ENCODE measurements at places on chromosomes 6 and 20.

DNA sequence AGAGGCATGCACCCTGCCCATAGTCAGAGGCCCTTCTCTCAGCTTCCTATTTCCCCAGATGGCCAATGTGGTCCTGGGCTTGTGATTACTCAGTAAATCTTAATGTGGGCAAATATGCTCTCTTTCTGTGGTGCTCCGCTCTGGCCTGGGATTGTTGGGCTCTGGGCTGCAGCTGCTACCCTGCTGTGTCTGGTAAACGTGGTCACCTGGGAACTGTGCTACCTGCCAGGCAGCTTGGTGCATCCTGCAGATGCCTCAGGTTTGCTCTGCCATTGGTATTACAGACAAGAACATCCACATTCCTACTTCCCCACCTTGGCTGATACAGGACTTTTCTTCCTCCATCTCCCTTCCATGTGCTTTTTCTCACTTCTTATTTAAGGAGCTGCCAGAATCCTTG is 611.5 kb upstream of the IMPG1 start:
- no peak for DNase-seq

- DNase-seq = no peak
Measured at GRCh38 chr6:11179419-11180202, 52.9 kb downstream of the NEDD9 start.

DNA sequence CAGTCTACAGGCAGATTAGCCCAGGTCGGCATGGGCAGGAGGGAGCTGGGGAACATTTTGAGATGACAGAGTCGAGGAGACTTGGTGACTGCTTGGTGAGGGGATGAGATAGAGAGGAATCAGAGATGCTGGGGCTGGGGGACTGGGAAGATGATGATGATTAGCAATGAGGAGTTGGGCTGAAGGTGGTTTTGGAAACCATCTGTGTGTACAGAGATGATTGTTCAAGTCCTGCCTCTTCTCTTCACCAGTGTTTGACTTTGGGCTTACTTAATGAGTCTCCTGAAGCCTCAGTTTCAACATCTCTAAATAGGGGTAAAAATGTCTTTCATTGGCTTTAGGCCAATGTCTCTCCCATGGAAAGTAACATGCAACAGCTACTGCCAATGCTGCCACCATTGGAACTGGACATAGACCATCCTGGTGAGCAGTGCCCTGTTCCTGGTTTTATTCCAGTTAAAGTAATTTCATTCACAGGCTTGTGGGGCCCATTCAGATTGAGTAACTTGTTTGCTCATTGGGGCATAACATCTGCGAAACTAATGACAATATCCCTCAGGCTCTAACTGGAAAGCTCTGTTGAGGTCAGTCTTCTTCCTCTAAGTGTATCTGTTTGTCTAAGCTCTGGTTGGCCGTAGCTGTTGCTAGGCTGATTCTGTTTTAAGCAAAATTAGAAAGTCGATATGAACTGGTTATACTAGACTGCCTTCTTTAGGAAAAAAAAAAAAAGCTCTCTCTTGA is 99.1 kb downstream of the ARMC2 start:
- no peak for DNase-seq

- DNase-seq = no peak
Measured at GRCh38 chr6:52946306-52946705, 36.8 kb upstream of the GSTA3 start.

- no peak for DNase-seq
Measured at GRCh38 chr6:161368514-161368913, 94.7 kb upstream of the AGPAT4 start.

GRCh38 chr20:3612795-3613572 is 50.2 kb downstream of the GFRA4 start:
- no peak for DNase-seq

- no peak for DNase-seq
Measured at GRCh38 chr6:48222241-48222640, 111.2 kb upstream of the PTCHD4 start.

DNA sequence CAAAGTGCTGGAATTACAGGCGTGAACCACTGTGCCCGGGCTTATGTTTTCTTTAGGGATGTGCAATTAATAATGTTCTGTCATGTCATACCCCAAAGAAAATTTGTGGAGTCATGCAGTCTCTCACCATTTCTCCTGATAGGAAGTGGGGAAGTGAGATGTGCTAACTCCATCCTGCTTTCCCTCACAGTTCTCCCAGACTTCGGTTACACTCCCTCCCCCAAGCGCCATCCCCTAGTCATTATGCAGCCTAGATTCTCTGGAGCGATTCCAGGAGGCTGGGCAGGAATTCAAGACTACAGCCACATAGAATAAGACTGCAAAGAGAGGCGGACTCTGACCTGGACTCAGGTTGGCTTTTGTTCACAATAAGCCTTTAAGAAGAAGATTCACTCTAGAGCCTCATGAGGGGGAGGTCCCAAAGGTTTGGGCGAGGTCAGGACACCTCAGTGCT is 271.4 kb downstream of the ALDH8A1 start:
- no peak for DNase-seq

DNA sequence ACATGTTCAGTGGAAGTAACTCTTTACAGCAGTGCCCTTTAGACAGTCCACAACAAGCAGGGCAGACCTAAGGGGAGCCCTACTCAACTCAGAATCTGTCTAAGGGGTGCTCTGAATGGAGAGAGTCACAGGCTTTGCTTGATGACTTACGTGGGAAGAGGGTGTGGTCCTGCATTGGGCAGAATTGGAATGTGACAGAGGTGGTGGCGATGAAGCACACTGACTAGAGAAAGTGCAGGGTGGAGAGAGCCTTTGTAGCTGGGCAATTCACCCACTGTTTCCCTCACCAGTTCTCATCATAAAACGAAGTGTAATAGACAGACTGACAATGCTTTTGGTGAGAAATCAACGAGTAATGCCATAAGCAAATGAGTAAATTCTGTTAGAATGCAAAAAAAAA is 11.2 kb downstream of the TP53INP2 start:
- DNase-seq = no peak

DNA sequence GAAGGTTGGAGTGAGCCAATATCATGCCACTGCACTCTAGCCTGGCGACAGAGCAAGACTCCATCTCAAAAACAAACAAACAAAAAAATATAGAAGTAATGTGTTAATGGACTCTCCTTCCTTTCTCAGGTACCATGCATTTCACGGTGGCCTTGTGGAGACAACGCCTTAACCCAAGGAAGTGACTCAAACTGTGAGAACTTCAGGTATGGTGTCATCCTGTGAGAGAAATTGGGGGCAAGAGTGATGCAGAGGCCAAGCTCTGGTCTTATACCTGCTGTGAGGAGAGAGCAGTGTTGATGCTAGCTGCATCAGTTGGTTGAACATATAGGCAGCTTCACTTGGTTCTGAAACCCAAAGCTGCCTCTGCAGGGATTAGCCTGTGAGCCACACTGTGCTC is 6.2 kb downstream of the ITCH start:
- DNase-seq = no peak

DNA sequence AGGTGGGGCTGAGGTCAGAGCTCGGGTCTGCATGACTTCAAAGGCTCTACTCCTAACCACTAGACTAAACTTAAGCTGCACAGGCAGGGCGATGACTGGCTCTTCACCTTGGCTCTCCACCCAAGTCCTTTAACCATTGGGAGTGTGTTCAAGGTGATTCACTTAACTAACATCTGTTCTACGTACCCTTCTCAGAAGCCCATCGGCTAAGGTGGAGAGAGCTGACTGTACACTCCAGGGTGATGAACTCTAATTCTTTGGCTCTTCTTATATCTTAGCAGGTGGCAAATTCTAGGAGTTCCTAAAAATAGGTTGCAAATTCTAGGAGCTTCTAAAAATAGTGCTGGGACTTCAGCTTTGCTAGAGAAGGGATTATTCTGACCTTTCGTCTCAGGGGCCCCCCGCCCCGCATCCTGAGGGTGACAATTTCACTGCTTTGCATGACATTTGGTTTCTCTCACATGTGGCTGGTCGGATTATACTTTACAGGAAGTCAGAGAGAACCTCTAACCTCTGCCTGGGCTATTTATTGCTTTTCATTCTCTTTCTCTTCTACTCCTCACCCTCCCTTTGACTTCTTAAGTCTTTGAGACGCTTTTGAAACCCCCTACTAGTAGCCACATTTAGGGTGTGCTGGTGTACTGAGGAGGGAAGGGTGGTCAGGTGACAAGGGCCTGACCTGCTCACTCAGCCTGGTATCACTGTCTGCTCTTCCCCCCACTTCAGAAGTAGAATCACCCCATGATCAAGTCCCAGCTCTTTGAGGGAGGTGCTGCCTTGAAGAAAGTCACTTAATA is 55.5 kb downstream of the PRDM1 start:
- DNase-seq = no peak

DNA sequence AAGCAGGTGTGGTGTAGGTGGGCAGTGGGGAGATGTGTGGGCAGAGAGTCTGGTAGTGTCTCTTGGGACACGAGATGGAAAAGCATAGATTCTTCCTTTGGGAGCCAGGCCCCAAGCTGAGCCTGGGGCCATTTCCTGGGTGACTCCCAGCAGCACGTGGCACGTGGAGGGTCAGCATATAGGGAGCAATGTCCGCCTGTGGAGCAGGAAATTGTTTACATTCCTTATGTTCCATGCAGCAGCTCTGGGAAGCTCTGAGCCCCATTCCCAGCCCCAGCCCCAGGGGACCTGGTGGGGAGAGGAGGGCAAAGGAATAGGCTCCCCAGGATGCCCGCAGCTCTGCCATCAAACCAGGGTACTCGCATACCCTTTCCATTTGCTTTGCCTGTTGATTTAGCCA is 57.6 kb downstream of the DAAM2 start:
- DNase-seq = peak; percentile 31

- DNase-seq = no peak
Measured at GRCh38 chr6:129497481-129498441, 212.2 kb downstream of the ARHGAP18 start.

GRCh38 chr6:3607599-3607998 is 143.9 kb downstream of the PXDC1 start:
- no peak for DNase-seq

- DNase-seq = no peak
Measured at GRCh38 chr6:87244380-87244779, 78.0 kb upstream of the SMIM8 start.

DNA sequence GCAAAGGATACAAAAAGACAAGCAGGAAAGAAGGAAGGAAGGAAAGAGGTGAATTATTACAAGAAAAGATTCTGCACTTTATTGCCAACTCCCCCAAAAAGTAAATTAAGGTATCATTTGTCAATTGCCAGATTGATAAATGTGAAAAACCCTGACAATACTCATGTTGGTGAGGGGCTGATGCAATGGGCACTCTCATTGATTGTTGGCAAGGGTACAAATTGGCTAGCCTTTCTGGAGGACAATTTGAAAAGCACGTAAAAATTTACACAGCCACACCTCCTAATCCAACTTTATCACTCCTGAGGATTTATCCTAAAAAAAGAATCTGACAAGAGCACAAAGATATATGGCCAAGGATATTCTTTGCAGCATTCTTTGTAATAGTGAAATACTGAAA is 47.7 kb downstream of the SCML4 start:
- no peak for DNase-seq

GRCh38 chr6:137705160-137706082 is 161.6 kb upstream of the TNFAIP3 start:
- DNase-seq = peak; percentile 66

- no peak for DNase-seq
Measured at GRCh38 chr6:15773806-15774410, 111.1 kb upstream of the DTNBP1 start.

- DNase-seq = no peak
Measured at GRCh38 chr6:131470534-131470933, 102.5 kb upstream of the ARG1 start.

- peak; percentile 91 for DNase-seq
Measured at GRCh38 chr6:144528743-144529425, 243.7 kb downstream of the UTRN start.

DNA sequence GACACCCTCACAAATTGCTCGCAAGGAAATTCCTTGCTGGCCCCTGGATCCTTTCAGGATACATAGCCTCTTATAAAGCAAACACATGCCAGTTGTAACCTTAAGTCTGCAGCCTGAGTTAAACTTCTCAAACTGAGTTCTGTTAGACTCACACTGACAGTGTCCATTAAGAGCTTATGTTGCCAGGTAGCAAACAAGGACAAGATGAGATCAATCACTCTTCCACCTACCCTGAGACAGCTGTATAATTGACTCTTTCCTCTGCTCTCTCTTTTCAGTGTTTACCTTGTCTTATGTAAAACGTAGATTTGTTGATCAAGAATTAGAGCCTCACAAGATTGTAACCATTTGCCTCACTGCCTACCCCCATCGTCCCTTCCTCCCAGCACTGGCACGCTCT is 359.8 kb downstream of the EPM2A start:
- DNase-seq = peak; percentile 19

DNA sequence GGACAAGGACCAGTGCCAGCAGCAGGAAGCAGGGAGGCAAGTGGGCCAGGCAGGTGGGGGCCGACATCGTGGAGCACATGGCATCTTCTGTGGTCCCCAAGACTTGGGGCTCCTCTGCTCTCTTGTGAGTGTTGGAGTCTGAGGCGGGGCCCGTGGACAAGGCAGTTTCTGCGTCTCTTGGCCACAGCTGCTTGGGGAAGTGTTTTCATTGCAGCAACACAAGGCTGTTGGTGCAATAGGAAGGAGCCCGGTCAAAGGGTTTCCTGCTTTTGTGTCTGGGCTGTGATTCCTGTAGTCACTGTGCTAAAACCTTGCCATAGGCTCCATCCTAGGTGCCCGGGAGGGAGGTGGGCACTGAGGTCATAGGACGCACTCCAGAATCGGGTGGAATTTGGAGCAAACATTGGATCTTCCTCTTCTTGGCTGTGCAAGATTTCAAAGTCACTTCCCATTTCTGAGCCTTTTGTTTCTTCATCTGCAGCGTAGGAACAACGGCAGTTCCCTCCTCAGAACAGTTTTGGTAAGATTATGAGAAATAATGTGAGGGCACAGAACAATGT is at the start of gene SIRPB2:
SIRPB2 (minus strand) TSS at position 140 of the 560 bp plus-strand sequence; CDS start at position 79, 61 bp downstream.
- DNase-seq = no peak

- DNase-seq = no peak
Measured at GRCh38 chr6:108921547-108922361, 73.5 kb downstream of the ARMC2 start.

DNA sequence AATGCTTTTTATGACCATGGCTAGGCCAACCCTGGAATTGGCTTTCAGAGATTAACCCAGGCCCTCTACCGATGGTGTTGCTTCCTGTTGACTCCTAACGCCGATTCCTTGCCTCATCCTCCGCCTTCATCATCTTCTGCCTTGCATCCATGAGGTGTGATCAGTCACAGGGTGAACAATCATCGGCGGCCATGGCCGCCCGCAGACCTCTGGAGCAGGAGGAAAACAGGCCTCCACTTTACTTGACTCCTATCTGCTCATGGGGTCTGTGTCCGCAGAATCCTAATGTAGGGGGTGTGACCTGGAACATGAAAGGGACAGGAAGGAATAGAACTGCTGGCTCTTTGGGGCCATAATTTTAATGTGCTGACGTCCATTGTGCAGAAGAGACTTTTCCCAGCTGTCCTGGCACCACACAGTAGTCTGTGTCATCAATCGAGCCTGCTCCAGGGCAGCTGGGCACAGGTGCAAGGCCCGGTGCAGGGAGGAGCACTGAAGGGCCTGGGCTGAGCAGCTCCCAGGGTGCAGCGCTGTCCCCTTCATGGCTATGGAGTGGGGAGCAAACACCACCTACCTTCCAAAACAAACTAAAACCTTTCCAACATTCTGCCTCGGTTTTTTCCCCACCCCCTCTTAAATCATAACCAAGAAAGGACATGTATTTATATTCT is 8.0 kb downstream of the SLC22A3 start:
- DNase-seq = no peak

- no peak for DNase-seq
Measured at GRCh38 chr6:372336-372911, 19.1 kb upstream of the IRF4 start.

GRCh38 chr6:143110572-143110971 is 49.9 kb downstream of the AIG1 start:
- no peak for DNase-seq
